Vagina (tissue), 2 donors: ENCODE measurements at places on chromosomes 3 and 15. TPM values are rescaled to one million over a fixed set of nuclear protein-coding genes. Genes with fewer than 3 reads are reported as not detected.

Gene MESP1
- 2.7 TPM for total RNA-seq

Gene CLASP2
- 69.5 TPM for total RNA-seq

Gene ENTPD3
- 3.9 TPM for total RNA-seq

Gene FEZF2
- total RNA-seq = not detected

Gene MEGF11
- total RNA-seq = 0.25 TPM

Gene ERICH6
- total RNA-seq = not detected

Gene TMC3
- 2.7 TPM for total RNA-seq

Gene SLC28A2
- not detected for total RNA-seq

Gene GPR27
- 1.2 TPM for total RNA-seq

Gene SLC28A1
- not detected for total RNA-seq

Gene SLC6A11
- total RNA-seq = 0.25 TPM

Gene ALPK3
- total RNA-seq = 2.5 TPM

Gene CRYGS
- not detected for total RNA-seq

Gene DMXL2
- total RNA-seq = 23.6 TPM

Gene CHL1
- total RNA-seq = 25.8 TPM

Gene SERPINI2
- not detected for total RNA-seq

Gene ALS2CL
- total RNA-seq = 134 TPM

Gene GCHFR
- total RNA-seq = 69.7 TPM

Gene COL8A1
- total RNA-seq = 23.1 TPM

Gene CELF6
- 7.1 TPM for total RNA-seq

Gene CPNE9
- not detected for total RNA-seq

Gene ATP13A5
- not detected for total RNA-seq

Gene ADGRG7
- not detected for total RNA-seq

Gene MYRIP
- 7.4 TPM for total RNA-seq

Gene C3orf62
- total RNA-seq = 17.9 TPM

Gene IL16
- total RNA-seq = 19.9 TPM

Gene WDR48
- total RNA-seq = 43.7 TPM

Gene PLIN1
- total RNA-seq = 53.3 TPM

Gene GPR87
- 12.3 TPM for total RNA-seq

Gene FETUB
- total RNA-seq = 3.7 TPM

Gene KNG1
- total RNA-seq = not detected

Gene SUMF1
- 65.6 TPM for total RNA-seq

Gene CACNA1D
- total RNA-seq = 0.74 TPM

Gene UACA
- total RNA-seq = 40.3 TPM

Gene ITIH1
- total RNA-seq = 0.98 TPM

Gene TMCO5A
- total RNA-seq = not detected

Gene NPRL2
- 17.2 TPM for total RNA-seq

Gene HYAL1
- 17.7 TPM for total RNA-seq

Gene PLSCR5
- not detected for total RNA-seq

Gene EXD1
- total RNA-seq = not detected

Gene ITPKA
- total RNA-seq = not detected

Gene MINDY2
- total RNA-seq = 15.5 TPM

Gene SLCO3A1
- total RNA-seq = 65.8 TPM

Gene GHSR
- not detected for total RNA-seq

Gene SEMA5B
- total RNA-seq = 0.25 TPM

Gene IL12A
- 6.6 TPM for total RNA-seq

Gene AGTR1
- 12.0 TPM for total RNA-seq

Gene METTL6
- 13.8 TPM for total RNA-seq

Gene DLL4
- 20.9 TPM for total RNA-seq

Gene OR5K2
- not detected for total RNA-seq

Gene TEX55
- total RNA-seq = not detected

Gene ZNF770
- total RNA-seq = 28.2 TPM

Gene ACKR4
- total RNA-seq = not detected
